ENCODE measurements at places on chromosomes 6 and 20.

- DNase-seq, result no peak
These were observed 660.4 kb upstream of the GJE1 start for GRCh38 chr6:141472162-141472928.

- no peak for DNase-seq
These were observed 31.5 kb upstream of the RANBP9 start for GRCh38 chr6:13742961-13743735.

- no peak for DNase-seq
These were observed 124.6 kb downstream of the PHF3 start for GRCh38 chr6:63760199-63760598.

DNA sequence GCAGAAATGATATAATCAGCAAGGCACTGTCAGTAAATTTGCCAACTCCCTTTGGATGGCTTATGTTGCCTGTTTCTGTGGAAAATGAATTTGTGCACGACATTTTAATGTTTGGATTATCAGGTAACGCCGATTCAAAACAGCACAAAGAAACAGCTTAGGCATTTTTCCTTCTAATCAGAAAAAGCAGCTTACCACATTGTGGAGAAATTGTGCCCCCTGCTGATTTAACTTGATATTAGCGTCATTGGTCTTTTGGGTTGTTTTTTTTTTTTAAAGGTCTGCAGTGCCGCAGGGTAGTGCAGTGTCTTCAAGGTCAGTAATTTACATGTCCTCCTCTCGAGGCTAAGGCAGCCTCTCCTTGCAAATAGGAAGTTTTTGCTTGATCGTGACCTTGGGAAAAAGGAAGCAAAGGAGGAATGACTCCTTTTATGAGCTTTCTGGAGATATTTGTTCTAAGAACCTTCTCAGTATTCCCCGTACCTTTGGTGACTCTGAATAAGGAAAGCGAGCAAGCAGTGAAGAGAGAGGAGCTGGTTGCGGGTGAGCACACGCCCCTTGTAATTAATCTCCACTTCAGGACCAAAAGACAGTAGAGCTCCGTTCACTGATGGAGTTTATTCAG, 79.1 kb downstream of the ELOVL4 start:
- peak; percentile 65 for DNase-seq

DNA sequence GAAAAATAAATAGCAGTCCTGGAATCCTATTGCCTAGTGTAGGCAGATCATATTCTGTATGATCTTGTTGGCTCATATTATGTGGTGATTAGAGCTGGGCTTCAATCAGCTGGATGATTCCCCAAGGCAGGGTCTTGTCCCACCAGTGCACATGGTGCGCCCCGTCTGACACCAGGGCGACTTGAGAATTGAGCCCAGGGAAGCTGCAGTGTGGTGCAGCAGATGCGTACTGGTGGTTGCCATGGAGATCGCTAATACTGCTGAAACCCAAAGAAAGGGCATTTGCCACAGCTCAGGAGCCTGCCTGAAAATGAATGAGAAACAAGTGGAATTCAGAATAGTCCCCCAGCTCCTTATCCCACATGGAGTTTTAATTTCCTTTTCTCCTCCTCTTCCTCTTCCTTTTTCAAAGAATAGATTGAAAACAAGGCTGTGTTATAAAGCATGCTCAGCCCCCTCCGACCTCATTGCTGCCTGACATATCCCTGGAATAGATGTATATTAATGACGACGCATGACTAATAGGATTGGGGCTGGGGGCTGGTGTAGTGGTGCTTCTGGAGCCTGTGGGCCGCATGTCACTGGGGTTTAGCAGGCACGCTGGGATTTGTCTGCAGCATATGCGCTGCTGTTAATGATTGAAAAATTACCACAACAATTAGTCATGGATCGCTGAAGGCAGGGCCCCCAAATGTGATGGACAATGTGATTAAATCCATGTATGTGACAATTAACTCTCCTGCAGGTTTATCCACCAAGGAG, 210.5 kb downstream of the FARS2 start:
- no peak for DNase-seq

All from tibial nerve (tissue), 4 donors.